Naive thymus-derived CD4-positive, alpha-beta T cell (primary cell): ENCODE measurements at places on chromosomes 13 and 19. TPM values are rescaled to one million over a fixed set of nuclear protein-coding genes. Genes with fewer than 3 reads are reported as not detected.
A peak's percentile ranks its signal among the peaks of the same experiment; 100 is the strongest.

GRCh38 chr19:54648129-54648528 is 14.7 kb upstream of the LILRB4 start:
- no peaks in the 10 kb centered on the region for H3K27me3 ChIP-seq
- no peak overlapping the region for H3K4me3 ChIP-seq
- DNase-seq: no peak
- H3K36me3 ChIP-seq: no peaks in the 10 kb centered on the region
- H3K27ac ChIP-seq: no peak overlapping the region
- H3K4me1 ChIP-seq: no peaks in the 10 kb centered on the region

LHFPL6 gene
- total RNA-seq: 0.76 and 0.92 TPM in 2 replicates

DNA sequence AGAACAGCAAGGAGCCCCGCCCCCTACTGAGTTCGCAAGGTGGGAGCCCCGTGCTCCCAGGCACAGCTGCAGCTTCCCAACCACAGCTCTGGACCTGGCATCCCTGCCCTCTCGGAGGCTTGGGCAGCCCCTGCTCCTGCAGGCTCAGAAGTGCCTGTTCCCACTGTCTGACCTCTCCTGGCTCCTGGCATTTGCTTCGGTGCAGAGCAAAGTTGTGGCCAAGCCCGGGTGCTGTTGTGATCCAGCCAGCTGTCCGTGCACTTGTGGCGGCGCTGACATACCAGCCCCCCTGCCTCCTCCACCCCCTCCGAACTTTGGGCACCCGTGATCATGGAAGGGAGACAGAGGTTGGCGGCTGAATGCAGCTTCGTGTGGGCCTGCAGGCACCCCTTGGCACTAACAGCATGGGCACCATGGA is 1386.8 kb downstream of the PCDH9 start:
- DNase-seq: no peak
- no peaks in the 10 kb centered on the region for H3K27me3 ChIP-seq
- H3K4me3 ChIP-seq: no peak overlapping the region
- no peaks in the 10 kb centered on the region for H3K4me1 ChIP-seq
- no peak overlapping the region for H3K27ac ChIP-seq
- no peaks in the 10 kb centered on the region for H3K36me3 ChIP-seq

DNA sequence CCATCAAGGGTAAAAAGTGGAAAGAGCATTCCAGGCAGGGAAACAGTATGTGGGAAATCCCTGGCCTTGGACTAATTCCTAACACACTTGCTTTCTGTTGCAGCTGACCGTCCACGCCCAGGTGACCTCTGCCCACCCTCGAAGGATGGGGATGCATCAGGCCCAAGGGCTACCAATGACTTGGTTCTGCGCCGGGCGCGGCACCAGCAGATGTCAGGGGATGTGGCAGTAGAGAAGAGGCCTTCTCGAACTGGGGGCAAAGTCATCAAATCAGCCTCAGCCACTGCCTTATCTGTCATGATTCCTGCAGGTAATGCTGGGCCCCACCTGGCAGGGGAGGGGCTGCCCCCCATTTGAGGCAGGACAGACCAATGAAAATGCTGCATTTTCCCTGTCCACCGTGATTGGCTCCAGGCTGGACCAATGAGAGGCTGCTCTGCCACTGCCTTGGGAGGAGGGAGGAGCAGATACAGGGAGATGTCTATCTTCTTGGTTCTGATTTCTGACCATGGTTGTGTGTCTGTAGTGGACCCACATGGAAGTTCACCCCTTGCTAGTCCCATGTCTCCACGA is 12.6 kb downstream of the DNASE2 start:
- no peak overlapping the region for H3K4me3 ChIP-seq
- no peak overlapping the region for H3K27ac ChIP-seq
- no peaks in the 10 kb centered on the region for H3K27me3 ChIP-seq
- peaks cover 4% of the 10 kb centered on the region for H3K4me1 ChIP-seq

DNA sequence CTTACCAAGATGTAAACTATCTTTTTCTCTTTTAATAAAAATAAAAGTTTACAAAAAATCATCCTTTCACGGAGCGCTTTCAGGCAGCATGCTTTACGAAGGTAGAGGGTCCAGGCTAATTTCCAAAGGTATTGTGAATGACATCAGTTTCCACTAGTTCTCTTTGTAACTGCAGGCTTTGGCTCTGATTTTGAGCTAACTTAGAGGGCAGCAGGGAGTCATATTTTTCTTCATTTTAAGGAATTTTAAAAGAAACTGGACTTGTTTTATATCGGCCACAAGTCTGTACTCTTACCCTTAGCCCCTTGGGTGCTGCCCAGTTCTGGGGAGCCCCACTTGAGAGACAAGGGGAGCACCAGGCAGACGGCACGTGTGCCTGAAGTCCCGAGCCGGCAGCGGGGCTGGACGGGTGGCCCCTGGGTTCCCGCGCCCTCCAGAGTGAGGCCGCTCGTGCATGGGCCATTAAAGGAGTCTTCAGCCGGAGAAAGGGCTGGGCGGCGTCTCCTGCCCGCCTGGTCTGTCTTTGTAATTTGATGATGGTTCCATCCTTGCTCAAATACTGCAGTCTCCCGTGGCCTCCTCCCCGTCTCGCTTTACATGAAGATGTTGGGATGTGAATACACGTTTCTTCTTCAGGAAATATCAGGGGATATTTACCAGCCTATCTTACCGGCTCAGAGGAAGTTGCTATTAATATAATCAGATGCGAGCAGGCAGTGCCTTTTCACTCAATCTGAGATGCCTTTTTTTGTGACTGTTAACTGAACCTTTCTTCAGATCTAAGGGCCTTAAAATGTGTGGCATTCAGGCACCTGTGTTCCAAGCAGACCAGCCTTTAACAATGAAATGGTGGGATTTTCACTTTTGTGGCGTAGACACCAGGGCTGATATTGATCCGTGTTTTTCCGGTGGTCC is 67.4 kb downstream of the GGACT start:
- H3K4me3 ChIP-seq: peak overlapping the region; percentile 25
- H3K4me1 ChIP-seq: peaks cover 7% of the 10 kb centered on the region
- no peaks in the 10 kb centered on the region for H3K27me3 ChIP-seq
- DNase-seq: no peak
- H3K27ac ChIP-seq: no peak overlapping the region
